Smooth muscle cell of bladder (primary cell): ENCODE measurements at places on chromosomes 2 and 18. TPM values are rescaled to one million over a fixed set of nuclear protein-coding genes. Genes with fewer than 3 reads are reported as not detected.

DIPK1C gene
- not detected in 2 replicates for total RNA-seq

CCDC150 gene
- total RNA-seq, result 1.9 and 3.3 TPM in 2 replicates

C2orf92 gene
- 0.85 and 1.5 TPM in 2 replicates for total RNA-seq

BOK gene
- 8.4 and 12.9 TPM in 2 replicates for total RNA-seq

AOX1 gene
- total RNA-seq, result 23.2 and 45.3 TPM in 2 replicates

REG1B gene
- total RNA-seq, result not detected in 2 replicates

SLC5A7 gene
- total RNA-seq, result not detected in 2 replicates

GBX2 gene
- total RNA-seq, result 0.14 TPM in 1 of 2 replicates, not detected in the other

SPTBN1 gene
- 319 and 397 TPM in 2 replicates for total RNA-seq

DPYSL5 gene
- total RNA-seq, result not detected in 2 replicates

SETBP1 gene
- 0.85 and 2.8 TPM in 2 replicates for total RNA-seq

SERPINB11 gene
- not detected in 2 replicates for total RNA-seq

SAG gene
- not detected in 2 replicates for total RNA-seq

VPS4B gene
- 43.5 and 51.1 TPM in 2 replicates for total RNA-seq

REG3G gene
- total RNA-seq, result not detected in 2 replicates

TXNDC2 gene
- under 0.01 TPM in 2 replicates for total RNA-seq

ABCG5 gene
- total RNA-seq, result not detected in 2 replicates

CCDC74A gene
- total RNA-seq, result 5.5 and 11.5 TPM in 2 replicates

SEMA4C gene
- total RNA-seq, result 18.3 and 22.1 TPM in 2 replicates

HOXD12 gene
- not detected in 2 replicates for total RNA-seq

PRKAG3 gene
- total RNA-seq, result not detected in 2 replicates

EPHA4 gene
- total RNA-seq, result 26.7 and 39.5 TPM in 2 replicates

SPP2 gene
- total RNA-seq, result not detected in 2 replicates

IKZF2 gene
- 4.4 and 5.1 TPM in 2 replicates for total RNA-seq

CYTIP gene
- 0.28 TPM in 1 of 2 replicates, not detected in the other for total RNA-seq
